ENCODE measurements at places on chromosomes 1 and 21.

GRCh38 chr1:156931211-156931952, 10.9 kb downstream of the LRRC71 start:
- DNase-seq: no peak

DNA sequence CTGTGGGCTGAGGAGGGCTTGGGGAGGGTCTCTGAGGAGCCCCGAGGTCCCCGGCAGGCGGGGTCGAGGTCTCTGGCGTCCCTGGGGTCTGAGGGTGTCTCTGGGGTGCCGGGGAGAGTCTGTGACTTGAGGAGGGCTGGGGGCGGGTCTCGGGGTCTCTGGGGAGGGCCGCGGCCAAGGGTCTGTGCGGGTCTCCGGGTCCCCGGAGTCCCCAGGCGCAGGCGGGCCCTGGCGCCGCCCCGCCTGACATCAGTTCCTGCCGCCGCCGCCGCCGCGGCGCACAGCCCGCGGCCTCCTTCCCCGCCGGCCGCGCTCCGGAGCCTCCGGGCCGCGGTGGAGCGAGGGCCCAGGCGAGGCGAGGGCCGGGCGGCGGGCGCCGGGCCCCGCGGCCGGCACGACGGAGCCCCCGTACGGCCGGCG, at the start of gene PLEKHM2:
PLEKHM2 (plus strand) TSS at position 279 of the 420 bp plus-strand sequence. CDS start 239 bp downstream, outside the sequence.
- peak; percentile 28 for DNase-seq

GRCh38 chr21:38041493-38041892, 125.2 kb upstream of the KCNJ6 start:
- no peak for DNase-seq

GRCh38 chr21:44297525-44298290, 2.1 kb upstream of the PFKL start:
- peak; percentile 65 for DNase-seq

- no peak for DNase-seq
Observed at GRCh38 chr1:174676856-174677255, 229.1 kb downstream of the GPR52 start.

DNA sequence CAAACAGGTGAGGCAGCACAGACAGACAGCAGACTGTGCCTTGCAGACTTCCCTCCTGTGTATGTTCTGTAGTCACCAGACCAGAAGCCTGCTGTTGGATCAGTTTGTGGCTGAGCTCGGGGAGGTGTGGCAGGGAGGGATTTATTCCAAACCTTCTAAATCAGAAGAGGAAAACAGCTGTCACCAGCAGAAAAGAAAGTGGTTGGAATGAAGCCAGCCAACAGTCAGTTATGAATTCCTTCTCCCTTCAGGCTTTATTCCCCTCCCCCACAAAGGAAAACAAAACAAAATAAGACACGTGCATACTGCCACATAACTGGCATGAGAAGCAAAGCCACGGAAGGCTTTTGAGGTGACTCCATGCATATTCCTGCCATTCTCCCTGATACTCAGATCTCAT, 19.0 kb upstream of the PIGV start:
- no peak for DNase-seq

DNA sequence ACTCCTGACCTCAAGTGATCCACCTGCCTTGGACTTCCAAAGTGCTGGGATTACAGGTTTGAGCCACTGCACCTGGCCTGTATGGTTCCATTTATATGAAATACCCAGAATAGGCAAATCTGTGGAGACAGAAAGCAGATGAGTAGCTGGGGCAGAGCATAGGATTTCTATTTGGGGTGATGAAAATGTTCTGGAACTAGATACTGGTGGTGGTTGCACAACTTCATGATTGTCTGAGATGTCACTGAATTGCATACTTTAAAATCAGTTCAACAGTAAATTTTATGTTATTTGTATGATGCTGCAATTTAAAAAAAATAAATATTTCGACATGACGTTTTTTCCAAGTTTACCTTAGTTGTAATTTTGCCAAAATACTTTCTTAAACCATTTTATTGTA, 23.9 kb downstream of the ITSN1 start:
- no peak for DNase-seq

- DNase-seq: no peak
Observed at GRCh38 chr1:244751271-244751895, 84.1 kb upstream of the COX20 start.

GRCh38 chr1:150444232-150444631, 43.0 kb upstream of the TARS2 start:
- no peak for DNase-seq

GRCh38 chr1:19628879-19629278, 15.2 kb upstream of the NBL1 start:
- DNase-seq: no peak

DNA sequence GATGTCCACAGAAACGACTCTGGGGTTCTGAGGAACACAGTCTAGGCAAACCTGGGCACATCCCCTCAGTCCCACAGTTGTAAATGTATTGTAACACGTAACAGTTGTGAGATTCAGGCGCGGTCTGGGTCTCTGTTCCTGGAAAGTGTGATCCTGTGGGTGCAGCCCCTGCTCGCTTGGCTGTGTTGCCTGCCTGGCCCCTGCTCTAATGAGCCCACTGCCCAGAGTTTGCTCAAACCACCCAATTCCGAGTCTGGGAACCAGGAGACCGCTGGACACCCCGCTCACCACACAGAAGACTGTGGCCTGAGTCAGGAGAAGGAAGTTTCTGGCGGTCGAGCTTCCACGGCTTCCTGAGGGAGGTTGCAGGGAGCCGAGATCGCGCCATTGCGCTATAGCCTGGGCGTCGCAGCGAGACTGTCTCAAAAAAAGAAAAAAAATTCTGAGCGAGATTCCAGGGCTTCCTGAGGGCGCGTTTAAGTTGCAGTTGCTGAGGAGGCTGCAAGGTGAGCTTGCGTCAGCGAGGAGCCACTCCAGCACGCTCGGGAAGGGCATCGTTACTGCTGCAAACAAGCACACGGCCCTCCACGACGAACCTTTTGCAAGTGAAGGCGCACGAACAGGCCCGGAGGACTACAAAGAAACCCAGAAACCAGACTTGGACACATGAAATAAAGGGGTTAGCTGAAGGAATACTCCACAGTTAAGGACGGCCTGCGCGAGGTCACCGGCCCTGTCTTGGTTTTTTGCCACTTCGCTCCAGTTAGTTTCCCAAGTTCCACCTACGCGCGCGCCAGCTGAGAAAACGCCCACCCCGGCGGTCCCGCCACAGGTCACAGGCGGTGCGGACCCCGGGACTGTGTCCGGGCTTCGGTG, 1.1 kb downstream of the C21orf58 start:
- DNase-seq: no peak

DNA sequence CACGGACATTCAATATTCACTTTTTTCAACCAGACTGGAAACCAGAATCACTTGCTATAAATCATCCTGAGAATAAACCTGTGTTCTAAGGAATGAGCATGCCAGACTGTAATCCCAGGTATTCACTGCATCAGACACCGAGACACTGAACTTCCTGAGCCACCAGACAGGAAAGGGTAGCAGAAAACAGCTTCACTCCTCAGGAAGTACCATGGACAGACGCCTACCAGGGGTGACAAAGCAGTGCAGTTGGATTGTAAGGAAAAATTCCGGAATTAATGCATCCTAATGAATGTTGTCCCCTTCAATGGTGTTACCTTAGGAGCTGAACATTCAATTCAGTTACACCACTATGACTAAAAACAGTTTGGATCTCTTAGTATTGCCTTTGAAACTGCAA, 156.1 kb downstream of the PIGK start:
- DNase-seq: no peak

GRCh38 chr1:59089922-59090457, 206.9 kb upstream of the FGGY start:
- no peak for DNase-seq
